Right renal pelvis (tissue), 4 donors: ENCODE measurements at places on chromosomes 13 and 19.

- no peak for DNase-seq
Measured at GRCh38 chr13:33730147-33730546, 87.8 kb upstream of the RFC3 start.

DNA sequence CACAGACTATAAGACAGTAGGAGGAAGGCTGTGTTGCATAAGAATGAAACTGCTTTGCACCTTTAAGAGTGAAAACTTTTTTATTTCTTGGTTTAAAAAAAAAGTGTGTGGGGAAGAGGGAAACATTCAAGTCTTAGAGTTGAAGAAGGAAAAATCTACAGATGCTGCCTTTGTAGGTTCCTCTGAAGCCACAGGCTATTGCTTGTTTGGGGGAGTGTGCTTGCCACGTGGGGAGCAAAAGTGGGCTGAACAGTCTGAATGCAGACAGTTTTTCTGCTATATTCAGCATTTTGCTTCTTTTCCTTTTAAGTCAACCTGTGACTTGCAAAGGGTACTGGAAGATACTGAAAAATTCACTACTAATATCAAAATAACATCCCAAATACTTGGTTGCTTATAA lies 36.9 kb downstream of the EFNB2 start:
- no peak for DNase-seq

- DNase-seq, result no peak
Measured at GRCh38 chr13:101202590-101202989, 213.7 kb downstream of the NALCN start.

GRCh38 chr13:105719859-105720258 lies 815.6 kb downstream of the EFNB2 start:
- no peak for DNase-seq

DNA sequence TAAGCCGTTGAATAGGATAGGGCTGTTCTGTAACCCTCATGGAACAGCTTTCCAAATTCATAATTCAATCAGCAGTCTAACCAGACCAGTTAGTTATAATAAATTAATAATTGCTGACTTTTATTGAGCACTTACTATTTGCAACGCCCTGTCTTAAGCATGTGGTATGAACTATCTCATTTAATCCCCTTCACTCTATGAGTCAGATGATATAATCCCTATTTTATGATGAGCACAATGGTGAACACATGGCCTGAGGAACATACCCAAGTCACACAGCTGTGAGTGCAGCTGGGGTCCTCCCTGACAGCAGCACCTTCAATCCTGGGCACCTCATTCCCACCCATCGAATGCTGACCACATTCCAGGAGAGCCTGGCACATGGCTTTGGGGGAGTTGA lies 28.0 kb upstream of the SACS start:
- DNase-seq, result no peak

DNA sequence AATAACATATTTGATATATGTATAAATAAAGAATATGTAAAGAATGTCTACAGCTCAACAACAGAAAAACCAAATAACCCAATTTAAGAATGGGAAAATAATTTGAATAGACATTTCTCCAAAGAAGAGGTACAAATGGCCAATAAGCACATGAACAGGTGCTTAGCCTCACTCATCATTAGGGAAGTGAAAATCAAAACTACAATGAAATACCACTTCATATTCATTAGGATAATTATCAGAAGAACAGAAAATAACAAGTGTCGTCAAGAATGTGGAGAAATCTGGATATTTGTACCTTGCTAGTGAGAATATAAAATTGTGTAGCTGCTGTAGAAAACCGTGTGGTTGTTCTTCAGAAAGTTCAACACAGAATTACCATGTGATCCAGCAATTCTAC lies 8.4 kb upstream of the SUPT20H start:
- DNase-seq, result no peak

- no peak for DNase-seq
Measured at GRCh38 chr13:32025730-32026129, 5.8 kb upstream of the FRY start.

- DNase-seq, result no peak
Measured at GRCh38 chr19:38834590-38834989, 3.0 kb upstream of the ECH1 start.

DNA sequence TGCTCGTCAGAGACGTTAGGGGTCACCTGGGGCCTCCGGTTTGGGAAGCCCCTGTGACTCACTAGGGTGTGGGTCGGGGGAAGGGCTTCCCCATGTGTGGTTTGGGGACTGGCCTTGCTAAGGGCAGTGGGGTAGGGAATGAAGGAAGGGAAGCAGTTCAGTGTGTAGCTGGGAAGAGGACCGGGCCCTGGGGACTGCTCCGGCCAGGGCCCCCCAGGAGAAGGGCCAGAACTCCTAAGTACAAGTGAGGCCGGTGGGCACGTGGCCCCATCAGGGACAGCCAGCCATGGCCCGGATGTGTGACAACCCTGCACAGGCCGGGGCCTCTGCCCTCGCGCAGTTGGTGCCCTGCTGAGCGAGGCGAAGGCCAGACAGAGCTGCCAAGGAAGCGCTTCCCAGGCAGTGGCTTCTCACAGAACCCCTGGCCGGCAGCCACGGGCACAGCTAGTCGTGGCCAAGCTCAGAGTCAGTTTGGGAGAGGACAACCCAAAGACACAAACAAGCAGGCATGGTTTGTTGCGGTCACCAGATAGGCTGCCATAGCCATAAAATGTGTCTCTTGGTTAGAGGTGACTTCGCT lies 25.7 kb downstream of the TEX29 start:
- DNase-seq, result no peak

GRCh38 chr13:51795419-51795818 lies 8.5 kb downstream of the DHRS12 start:
- no peak for DNase-seq

DNA sequence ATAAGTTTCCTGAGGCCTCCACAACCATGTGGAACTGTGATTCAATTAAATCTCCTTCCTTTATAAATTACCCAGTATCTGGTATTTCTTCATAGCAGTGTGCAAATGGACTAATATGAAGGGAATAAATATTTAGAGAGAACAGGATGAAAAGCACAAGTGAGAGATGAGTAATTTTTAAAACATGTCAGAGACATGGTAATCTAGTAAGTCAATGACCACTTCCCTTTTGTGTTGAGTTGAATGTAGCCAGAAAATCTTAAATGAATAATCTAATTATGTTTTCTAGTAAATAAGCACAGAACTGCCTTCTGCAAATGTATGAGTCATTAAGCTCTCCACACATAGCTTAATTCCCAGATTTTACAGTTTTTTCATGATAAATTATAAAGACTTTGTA lies 524.1 kb upstream of the SLITRK5 start:
- DNase-seq, result no peak

DNA sequence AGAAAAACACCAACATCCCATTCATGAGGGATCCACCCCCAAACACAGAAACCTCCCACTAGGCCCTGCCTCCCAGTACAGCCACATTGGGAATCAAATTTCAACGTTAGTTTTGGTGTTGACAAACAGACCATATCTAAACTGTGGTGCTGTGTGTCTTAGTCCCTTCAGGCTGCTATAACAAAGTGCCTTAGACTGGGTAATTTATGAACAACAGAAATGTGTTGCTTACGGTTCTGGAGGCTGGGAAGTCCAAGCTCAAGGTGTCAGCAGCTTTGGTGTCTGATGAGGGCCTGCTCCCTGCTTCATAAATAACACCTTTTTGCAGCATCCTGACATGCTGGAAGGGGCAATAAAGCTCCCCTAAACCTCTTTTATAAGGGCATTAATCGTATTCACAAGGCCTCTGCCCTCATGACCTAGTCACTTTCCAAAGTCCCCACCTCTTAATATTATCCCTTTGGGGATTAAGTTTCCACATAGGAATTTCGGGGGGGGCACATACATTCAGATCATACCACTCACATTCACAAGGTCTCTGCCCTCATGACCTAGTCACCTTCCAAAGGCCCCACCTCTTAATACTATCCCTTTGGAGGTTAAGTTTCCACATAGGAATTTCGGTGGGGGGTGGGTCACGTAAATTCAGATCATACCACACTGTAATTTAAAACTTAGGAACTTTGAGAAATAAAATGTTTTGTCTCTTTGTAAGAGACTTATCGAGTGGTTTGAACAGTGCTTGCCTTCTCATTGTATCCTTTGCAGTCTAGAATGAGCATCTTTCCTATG lies 27.5 kb downstream of the ZNF507 start:
- DNase-seq, result no peak
